ENCODE measurements at places on chromosomes 16 and 17. TPM values are rescaled to one million over a fixed set of nuclear protein-coding genes. Genes with fewer than 3 reads are reported as not detected.
A peak's percentile ranks its signal among the peaks of the same experiment; 100 is the strongest.

- H3K27ac ChIP-seq: peak overlapping the region; percentile 76
- no peak for DNase-seq
- peaks cover 19% of the 10 kb centered on the region for H3K4me1 ChIP-seq
- H3K27me3 ChIP-seq: peaks cover 16% of the 10 kb centered on the region
These were observed 278 bp downstream of the RAB11FIP3 start for GRCh38 chr16:425740-426114.

GRCh38 chr17:8680466-8681169, 50.1 kb upstream of the MYH10 start:
- no peaks in the 10 kb centered on the region for H3K27me3 ChIP-seq
- no peaks in the 10 kb centered on the region for H3K36me3 ChIP-seq
- H3K4me3 ChIP-seq: no peak overlapping the region
- DNase-seq: no peak

DNA sequence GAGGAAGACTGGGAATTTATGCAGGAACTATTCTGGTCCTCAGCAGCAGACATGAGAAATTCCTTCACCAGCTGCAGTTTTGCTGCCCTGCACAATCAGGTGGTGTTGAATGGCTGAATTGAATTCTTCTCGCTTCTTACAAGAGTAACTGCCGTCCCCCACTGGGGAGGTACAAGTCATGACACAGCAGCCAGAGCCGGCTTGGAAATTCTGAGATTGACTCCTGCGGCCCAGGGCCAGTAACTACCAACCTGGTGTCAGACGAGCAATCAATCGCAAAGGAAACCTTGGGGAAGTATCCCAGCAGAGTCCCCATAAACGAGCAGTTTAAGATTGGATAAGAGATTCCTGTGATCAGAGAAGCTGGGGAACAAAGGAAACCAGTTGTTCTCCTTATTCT, 30.7 kb downstream of the KNOP1 start:
- no peak for DNase-seq
- peaks cover 43% of the 10 kb centered on the region for H3K36me3 ChIP-seq

- H3K4me3 ChIP-seq: no peak overlapping the region
- peaks cover 6% of the 10 kb centered on the region for H3K27me3 ChIP-seq
- no peak for DNase-seq
- peaks cover 11% of the 10 kb centered on the region for H3K4me1 ChIP-seq
These were observed 28.3 kb downstream of the G6PC1 start for GRCh38 chr17:42928714-42929496.

DNA sequence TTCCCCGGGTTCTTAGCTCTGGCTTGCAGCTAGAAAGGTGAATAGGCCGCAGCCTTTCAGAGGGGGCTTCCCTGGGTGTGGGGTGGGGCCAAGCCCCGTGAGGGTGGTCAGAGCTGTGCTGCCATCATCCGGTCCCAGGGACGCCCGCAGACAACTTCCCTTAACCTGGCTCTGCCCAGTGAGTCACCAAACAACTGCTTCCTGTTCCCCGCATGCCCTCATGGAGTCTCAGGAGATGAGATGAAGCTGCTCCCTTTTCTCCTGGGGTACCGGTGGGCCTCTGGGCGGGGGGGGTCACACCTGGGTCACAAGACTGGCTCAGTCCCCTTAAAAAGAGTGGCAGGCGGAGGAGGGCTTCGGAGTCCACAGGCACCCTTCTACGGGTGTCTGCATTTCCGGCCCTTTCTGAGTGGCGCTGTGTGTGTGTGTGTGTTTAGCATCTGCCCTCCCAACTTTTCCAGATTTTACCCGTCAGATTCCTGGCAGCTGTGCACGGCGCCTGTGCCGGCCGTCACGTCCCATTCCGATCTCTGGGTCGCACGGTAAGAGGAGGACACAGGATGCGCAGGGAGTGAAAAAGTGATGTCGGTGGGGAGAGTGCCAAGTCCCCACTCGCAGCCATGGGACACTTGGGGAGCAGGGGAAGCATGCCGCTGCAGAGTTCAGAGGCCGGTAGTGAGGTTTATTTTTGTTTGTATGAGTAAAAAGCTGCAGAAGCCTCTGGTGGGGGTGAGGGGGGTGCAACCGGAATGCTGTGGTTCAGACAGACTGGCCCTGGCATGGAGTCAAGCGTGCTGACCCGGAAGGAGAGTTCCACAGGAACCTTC, 16.8 kb downstream of the HIC1 start:
- no peaks in the 10 kb centered on the region for H3K27me3 ChIP-seq
- H3K4me1 ChIP-seq: peaks cover 53% of the 10 kb centered on the region
- peaks cover 19% of the 10 kb centered on the region for H3K36me3 ChIP-seq
- no peak for DNase-seq

DNA sequence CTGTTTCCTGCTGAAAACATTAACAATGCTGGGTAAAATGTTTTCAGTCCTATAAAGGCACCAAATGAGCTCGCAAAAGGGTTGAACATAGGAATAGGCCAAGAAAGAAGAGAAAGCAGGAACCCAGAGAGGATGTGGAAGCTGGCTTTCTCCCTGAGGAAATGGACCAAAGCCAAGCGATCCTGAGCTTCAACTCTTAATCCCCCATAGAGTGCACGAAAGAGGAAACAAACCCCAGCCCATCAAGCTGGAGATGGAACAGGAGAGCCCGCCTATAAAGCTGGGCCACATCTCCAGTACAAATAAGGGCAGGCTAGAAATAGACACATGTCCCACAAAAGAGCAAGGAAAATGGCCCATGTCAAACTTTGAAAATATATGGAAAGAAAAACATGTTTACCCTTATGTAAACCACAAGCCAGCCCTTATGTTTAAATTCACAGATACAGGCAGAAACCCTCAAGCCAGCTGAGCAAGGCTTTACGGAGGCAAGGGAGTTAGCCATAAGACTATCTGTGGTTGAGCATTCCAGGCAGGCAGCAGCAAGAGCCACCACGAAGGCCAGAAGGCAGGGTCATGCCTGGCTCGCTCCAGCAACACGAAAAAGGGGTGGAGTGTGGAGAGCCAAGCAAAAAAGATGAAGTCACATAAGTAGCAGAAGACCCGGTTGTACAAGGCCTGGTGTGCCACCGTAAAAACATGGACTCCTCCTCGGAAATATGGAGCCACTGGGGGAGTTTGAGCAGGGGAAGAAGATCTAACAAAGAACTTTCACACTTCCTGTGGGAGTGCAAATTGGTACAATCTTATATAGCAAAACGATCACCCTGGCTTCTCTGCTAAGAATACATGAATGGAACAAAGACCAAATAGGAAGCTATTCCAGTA, 27.8 kb downstream of the COPRS start:
- no peak overlapping the region for H3K4me3 ChIP-seq
- peaks cover 10% of the 10 kb centered on the region for H3K4me1 ChIP-seq
- peaks cover 28% of the 10 kb centered on the region for H3K27me3 ChIP-seq
- no peak overlapping the region for H3K27ac ChIP-seq
- no peaks in the 10 kb centered on the region for H3K36me3 ChIP-seq
- no peak for DNase-seq

- DNase-seq: no peak
- no peak overlapping the region for H3K27ac ChIP-seq
- H3K4me3 ChIP-seq: no peak overlapping the region
- no peaks in the 10 kb centered on the region for H3K36me3 ChIP-seq
These were observed 148.5 kb upstream of the PLCG2 start for GRCh38 chr16:81630635-81631031.

DNA sequence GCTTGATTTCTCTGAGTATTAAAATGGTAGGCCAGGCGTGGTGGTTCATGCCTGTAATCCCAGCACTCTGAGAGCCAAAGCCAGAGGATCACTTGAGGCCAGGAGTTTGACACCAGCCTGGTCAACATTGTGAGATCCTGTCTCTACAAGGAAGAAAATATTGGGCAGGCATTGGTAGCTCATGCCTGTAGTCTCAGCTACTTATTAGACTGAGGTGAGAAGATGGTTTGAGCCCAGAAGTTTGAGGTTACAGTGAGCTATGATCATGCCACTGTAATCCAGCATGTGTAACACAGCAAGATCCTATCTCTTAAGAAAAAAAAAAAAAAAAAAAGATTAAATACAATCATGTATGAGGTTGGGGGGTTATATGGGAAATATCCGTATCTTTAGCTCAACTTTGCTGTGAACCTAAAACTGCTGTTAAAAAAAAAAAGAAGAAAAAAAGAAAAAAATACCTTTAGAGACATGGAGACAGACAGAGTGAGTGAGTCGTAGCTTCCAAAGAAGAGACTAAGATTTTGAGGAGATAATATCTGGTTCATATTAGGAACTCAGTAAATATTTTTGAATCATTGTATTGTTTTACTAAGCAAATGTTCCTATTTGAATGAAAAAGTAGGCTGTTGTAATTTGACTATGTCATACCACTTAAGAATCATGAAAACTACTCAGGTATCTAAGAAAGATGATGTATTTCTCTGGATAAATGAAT, 325.7 kb upstream of the TBX2 start:
- H3K4me3 ChIP-seq: no peak overlapping the region
- H3K27me3 ChIP-seq: no peaks in the 10 kb centered on the region
- H3K27ac ChIP-seq: no peak overlapping the region
- no peak for DNase-seq

GRCh38 chr16:9256196-9256595, 164.8 kb downstream of the HAPSTR1 start:
- H3K4me1 ChIP-seq: peaks cover 1% of the 10 kb centered on the region
- peak; percentile 41 for DNase-seq
- H3K27ac ChIP-seq: no peak overlapping the region
- peaks cover 4% of the 10 kb centered on the region for H3K27me3 ChIP-seq

DNA sequence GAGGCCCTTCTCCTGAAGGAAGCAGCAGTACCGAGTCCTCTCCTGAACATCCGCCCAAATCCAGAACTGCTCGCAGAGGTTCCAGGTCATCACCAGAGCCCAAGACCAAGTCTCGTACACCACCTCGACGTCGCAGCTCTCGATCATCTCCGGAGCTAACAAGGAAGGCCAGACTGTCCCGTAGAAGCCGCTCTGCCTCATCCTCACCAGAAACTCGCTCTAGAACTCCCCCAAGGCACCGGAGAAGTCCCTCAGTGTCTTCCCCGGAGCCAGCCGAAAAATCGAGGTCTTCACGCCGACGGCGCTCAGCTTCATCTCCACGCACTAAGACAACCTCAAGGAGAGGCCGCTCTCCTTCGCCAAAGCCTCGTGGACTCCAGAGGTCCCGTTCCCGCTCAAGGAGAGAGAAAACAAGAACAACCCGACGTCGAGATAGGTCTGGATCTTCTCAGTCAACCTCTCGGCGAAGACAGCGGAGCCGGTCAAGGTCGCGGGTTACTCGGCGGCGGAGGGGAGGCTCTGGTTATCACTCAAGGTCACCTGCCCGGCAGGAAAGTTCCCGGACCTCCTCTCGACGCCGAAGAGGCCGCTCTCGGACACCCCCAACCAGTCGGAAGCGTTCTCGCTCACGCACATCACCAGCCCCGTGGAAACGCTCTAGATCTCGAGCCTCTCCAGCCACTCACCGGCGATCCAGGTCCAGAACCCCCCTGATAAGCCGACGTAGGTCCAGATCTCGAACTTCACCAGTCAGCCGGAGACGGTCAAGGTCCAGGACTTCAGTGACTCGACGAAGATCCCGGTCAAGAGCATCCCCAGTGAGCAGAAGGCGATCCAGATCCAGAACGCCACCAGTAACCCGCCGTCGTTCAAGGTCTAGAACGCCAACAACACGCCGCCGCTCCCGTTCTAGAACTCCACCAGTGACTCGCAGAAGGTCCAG, 11.3 kb downstream of the ELOB start:
- peaks cover 53% of the 10 kb centered on the region for H3K36me3 ChIP-seq
- no peak for DNase-seq
- H3K27ac ChIP-seq: no peak overlapping the region
- H3K4me3 ChIP-seq: no peak overlapping the region
- no peaks in the 10 kb centered on the region for H3K27me3 ChIP-seq
- no peaks in the 10 kb centered on the region for H3K4me1 ChIP-seq

DNA sequence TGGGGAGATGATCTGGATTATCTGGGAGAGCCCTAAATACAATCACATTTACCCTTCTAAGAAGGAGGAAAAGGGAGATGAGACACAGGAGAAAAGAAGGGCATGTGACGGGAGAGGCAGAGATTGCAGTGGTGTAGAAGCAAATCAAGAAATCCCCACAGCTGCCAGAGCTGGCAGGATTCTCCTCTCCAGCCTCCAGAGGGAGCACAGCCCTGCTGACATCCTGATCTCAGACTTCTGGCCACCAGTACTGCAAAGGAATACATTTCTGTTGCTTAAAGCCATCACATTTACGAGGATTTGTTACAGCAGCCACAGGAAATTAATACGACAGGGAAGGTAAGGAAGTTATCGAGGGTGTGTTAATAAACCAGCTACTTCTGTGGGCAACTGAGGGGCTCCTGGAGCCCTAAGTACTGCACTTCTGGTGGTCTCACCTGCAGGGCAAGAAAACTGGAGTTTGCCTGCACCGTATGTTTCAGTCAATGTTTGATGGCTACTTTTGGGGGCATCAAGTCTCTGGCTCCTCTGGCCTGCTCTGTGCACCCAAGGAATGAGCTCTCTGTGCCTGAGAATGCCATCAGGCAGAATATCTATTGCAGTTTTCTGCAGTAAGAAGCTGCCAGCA, 22.9 kb upstream of the CDH13 start:
- H3K36me3 ChIP-seq: no peaks in the 10 kb centered on the region
- H3K27me3 ChIP-seq: no peaks in the 10 kb centered on the region
- no peaks in the 10 kb centered on the region for H3K4me1 ChIP-seq
- H3K27ac ChIP-seq: no peak overlapping the region
- H3K4me3 ChIP-seq: no peak overlapping the region
- DNase-seq: no peak

- H3K36me3 ChIP-seq: no peaks in the 10 kb centered on the region
- no peak overlapping the region for H3K27ac ChIP-seq
- no peak for DNase-seq
- no peaks in the 10 kb centered on the region for H3K27me3 ChIP-seq
- no peaks in the 10 kb centered on the region for H3K4me1 ChIP-seq
- H3K4me3 ChIP-seq: no peak overlapping the region
These were observed 18.4 kb downstream of the TEKT5 start for GRCh38 chr16:10676284-10676683.

- H3K36me3 ChIP-seq: no peaks in the 10 kb centered on the region
- H3K27ac ChIP-seq: peak overlapping the region; percentile 80
- DNase-seq: no peak
- H3K4me3 ChIP-seq: no peak overlapping the region
- peaks cover 14% of the 10 kb centered on the region for H3K4me1 ChIP-seq
- H3K27me3 ChIP-seq: no peaks in the 10 kb centered on the region
These were observed 772 bp upstream of the NUP93 start for GRCh38 chr16:56728980-56729734.

- no peak for DNase-seq
- peaks cover 1% of the 10 kb centered on the region for H3K4me1 ChIP-seq
- H3K27ac ChIP-seq: no peak overlapping the region
- no peak overlapping the region for H3K4me3 ChIP-seq
These were observed 18.9 kb downstream of the TMEM132E start for GRCh38 chr17:34598161-34598776.

GRCh38 chr16:24988129-24988518, 27.0 kb downstream of the ARHGAP17 start:
- no peak for DNase-seq
- peaks cover 10% of the 10 kb centered on the region for H3K36me3 ChIP-seq
- H3K4me3 ChIP-seq: no peak overlapping the region
- peaks cover 31% of the 10 kb centered on the region for H3K4me1 ChIP-seq
- no peak overlapping the region for H3K27ac ChIP-seq
- H3K27me3 ChIP-seq: no peaks in the 10 kb centered on the region

Gene CCL16
- total RNA-seq: not detected

Gene MFSD11
- total RNA-seq: 28.5 TPM

Gene SRL
- total RNA-seq: not detected

Gene DNAAF8
- 0.23 TPM for total RNA-seq

Gene C16orf90
- not detected for total RNA-seq

Gene TMEM114
- total RNA-seq: not detected

Gene KRTAP3-1
- total RNA-seq: not detected

Gene OSGIN1
- 0.85 TPM for total RNA-seq
